ENCODE measurements at places on chromosomes 1 and 21.

DNA sequence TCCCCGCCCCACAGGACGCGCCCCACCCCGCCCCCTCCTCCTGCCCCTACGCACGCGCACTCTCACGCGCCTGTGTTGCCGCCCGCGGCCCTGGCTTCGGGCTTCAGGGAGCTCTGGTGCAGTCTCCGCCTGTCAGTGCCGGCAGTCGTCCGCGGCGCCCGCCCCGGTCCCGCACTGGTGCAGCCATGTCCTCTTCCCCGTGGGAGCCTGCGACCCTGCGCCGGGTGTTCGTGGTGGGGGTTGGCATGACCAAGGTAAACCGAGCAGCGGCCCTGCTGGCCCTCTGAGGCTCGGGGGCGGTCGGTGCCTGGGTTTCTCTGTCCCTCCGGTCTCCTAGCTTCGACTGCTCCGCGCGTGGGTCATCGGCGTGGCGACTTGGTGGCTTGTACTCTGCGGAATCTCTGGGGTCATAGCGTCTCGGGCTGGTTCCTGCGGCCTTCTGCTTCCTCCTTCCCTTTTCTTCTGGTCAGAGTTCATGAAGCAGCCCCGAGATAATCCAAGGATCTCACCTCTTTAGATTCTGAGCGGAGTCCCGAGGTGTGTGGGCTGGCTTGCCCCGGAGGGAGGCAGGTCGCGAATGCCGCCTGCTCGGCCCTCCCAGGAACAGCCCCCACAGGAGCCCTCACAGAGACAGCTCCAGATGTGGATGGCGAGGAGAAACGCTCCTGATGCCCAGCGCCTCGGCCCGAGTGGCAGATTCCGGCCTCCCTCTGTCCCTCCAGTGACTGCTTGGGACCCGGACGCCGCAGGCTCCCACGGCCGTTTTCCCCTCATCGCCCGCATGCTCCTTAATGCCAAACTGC lies at the start of gene SCP2:
Gene SCP2 (plus strand): TSS at position 65 of the 803 bp plus-strand sequence. CDS start 121 bp downstream, at position 186.
- DNase-seq: peak; percentile 14

- no peak for DNase-seq
These were observed 49.4 kb downstream of the TMCO4 start for GRCh38 chr1:19750101-19750881.

DNA sequence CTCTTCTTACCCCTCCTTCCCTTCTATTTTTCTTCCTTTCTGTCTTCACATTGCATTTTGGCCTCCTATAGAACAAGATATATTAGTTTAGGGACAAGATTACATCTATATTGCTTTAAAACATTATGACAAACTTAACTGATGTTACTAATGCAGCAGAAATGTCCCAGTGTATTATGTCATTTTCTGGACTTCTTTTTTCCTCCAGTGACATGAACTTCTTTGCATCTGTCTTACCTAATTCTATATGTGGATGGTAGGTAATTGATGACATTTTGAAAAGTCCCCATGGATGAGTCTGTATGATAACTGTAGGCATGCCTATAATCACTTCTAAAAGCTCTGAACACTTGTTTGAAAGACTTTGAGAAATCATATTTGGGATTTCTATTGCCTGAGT lies 89.5 kb downstream of the FNBP1L start:
- DNase-seq: no peak

GRCh38 chr1:42006093-42006492 lies 87.4 kb upstream of the HIVEP3 start:
- no peak for DNase-seq

DNA sequence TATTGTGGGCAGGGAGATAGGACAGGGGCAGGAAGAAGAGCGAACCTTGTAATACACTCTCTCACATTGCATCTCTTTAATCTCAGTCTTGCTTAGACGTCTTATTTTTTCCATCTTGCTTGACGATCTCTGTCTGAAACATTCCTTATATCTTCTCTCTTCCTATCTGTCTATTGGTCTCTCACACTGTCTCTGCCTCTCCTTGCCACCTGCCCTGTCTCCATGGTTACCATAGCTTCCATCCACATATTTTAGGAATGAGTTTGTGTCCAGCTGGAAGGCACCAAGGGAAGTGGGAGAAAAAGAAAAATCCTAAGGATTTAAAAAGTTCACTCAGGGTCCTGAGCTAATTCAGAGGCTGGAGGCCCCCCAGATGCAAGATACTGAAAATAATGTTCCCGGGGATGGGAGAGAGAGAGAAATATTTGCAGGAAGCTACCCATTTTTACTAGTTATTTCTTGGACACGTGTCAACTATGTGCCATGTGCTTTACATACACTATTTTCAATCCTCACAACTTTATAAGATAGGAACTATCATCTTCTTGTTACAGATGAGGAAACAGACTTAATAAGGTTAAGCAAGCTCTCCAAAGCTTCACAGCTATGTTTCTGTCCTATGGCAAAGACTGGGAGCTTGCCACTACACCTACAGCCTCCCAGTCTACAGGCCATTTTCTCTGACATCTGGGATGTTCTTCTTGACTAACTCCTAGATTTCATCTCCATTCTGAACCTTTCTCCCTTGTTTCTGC lies 933 bp downstream of the ANKRD34A start:
- DNase-seq: peak; percentile 49

DNA sequence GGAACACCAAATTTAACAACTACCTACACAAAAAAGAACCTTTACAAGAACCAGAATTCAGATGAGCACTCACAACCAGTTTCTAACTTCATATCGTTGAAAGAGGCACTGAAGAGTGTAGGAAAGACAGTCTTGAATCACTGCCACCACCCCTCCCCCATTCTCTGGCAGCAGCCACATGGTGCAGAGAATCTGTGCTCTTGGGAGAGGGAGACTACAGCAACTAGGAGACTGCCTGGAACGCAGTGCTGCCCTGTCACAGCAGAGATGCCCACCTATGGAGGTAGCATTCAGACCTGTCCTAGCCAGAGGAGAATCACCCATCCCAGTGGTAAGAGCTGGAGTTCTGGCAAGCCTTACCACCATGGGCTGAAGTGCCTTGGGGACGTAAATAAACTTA lies 7.3 kb downstream of the CCN1 start:
- no peak for DNase-seq

DNA sequence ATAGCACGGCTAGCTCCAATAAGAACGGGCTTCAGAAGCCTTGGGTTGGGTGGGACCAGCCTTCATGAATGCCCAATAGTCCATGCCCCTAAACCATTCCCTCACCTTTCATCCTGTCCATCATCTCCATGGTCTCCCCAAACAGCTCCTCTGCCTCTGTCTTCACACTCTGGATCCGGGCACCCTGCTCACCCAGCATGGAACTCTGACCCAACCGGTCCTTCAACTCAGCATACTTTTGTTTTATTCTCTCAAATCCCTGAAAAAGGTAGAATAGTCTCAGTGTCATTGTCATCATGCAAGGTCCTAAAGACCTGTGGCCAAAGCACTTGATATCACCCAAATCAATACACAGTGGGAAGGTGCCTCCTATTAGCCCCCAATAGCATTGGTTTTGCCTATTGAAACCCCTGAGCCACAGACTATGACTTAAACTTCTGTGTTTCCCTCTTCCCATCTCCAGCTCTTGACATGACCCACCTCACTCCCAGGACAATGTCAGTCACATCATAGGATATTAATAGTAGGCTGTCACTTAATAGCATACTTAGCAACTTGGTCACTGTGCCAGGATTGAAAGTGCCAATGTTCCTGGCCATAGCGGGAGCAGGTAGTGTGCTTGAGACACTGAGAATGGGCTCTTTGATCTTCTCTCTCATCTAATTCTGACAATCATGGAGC lies 33.0 kb downstream of the CAMK1G start:
- DNase-seq: no peak

DNA sequence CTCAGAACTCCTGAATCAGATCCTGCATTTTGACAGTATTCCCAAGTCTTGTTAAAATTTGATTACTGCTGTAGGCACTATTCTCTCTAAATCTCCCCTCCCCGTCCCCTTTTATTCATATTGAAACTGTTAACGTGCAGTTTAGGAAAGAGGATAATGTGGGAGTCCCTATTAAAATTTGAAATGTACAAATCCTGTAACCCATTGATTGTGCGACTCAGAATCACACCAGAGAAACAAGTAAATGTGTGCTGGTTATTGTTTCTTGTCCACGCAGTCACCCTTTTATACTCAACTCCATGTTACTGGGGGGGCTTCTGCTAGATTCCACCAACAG lies 584 bp upstream of the LTN1 start:
- no peak for DNase-seq

DNA sequence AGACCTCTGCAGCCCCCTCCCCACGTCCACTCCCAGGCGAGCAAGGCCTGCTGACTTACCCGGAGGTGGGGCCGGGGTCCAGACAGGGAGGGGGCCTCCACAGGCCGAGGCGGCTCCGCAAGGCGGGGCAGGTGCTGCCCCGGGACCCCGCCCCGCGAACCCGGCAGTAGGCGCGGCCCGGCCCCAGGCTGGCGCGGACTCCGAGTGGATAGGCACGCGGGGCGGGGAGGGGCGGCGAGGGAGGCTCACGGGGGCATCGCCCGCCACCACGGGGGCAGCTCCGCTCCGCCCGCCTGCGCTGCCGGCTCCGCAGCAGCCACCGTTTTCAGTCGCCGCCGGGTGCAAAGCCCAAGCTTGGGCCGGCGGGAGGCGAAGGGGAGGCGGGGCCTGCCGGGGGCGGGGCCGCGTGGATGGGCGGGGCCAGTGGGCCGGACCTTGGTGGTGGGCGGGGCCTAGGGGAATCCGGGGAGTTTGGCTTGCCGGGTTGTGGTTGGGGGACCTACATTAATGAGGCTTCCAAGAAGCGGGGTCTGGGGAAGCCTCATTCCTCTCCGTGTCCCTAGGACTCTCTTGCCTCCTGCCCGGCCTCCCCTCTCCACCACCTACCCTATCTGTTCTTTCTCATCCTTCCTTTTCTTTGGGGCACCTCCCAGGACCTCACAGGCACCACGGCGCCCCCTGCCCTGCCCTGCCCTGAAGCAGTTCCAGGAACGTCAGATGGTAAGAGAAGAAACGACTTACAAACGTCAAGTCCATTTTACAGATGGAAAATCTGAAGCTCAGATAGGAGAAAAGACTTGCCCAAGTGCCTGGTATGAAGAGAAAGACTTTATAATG lies at the start of gene RIMS3:
Gene RIMS3 (minus strand): TSS at position 348 of the 837 bp plus-strand sequence. CDS start 23,757 bp downstream, outside the sequence.
- peak; percentile 100 for DNase-seq

GRCh38 chr1:26984291-26984690 lies 9.2 kb upstream of the TRNP1 start:
- DNase-seq: no peak

DNA sequence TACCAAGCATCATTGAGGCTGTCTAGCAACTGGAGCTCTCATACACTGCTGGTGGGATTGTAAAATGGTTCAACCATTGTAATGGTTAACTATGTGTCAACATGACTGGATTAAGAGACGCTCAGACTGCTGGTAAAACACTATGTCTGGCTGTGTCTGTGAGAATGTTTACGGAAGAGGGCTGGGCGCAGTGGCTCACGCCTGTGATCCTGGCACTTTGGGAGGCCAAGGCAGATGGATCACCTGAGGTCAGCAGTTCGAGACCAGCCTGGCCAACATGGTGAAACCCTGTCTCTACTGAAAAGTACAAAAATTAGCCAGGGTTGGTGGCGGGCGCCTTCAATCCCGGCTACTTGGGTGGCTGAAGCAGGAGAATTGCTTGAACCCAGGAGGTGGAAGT lies 4.8 kb upstream of the FCRLA start:
- peak; percentile 58 for DNase-seq

DNA sequence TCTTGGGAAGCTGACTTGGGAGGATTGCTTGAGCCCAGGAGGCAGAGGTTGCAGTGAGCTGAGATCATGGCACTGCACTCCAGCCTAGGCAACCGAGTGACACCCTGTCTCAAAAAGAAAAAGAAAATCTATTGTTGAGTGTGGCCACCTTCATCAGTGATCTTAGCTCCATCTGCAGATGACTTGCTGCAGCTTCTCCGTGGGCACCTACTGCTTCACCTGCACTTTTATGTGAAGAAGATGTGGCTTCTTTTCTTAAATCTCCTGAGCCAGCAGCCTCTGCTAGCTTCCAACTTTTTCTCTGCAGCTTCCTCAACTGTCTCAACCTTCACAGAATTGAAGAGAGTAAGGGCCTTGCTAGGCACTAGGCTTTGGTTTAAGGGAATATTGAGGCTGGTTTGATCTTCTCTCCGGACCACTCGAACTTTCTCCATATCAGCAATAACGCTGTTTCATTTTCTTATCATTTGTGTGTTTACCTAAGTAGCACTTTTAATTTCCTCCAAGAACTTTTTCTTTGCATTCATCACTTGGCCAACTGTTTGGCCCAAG lies 28.0 kb downstream of the AGPAT3 start:
- no peak for DNase-seq

DNA sequence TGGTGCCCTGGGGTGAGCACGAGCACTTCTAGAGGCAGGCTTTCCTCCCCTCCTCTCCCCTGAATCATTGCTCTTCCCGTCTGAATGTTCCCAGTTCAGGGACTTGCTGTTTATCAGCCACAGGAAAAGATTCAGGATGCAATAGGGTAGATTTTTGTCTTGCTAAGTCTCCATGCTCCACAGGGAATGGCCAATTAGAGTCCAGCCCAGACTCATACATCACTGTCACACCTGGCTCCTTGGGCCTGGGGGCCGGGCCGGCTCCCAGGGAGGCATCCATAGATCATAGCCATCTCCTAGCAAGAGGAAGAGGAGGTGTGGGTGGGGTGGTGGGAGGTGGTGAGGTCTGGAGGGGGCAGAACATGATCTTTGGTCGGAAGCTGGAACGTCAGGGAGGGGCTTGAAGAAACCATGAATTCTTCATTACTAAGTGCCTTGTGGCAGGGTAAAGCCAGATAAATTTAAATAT lies 83.4 kb downstream of the LRRN2 start:
- DNase-seq: no peak

DNA sequence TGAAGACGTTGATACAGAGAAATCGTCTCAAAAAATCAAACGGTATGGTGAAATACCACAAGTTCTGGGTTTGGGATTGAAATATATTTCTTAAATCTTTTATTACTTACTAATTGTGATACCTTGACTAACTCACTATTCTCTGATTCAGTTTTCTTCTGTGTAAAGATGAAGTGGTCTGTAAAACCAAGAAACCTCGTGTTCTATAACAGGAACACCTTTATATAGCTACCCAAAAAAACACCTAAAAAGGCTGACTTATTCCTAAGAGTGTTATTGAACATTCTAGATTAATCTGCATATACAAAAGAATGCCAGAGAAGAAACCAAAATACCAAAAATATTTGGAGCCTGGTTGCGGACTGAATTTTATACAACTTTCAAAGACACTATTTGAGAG lies 721 bp downstream of the LRRIQ3 start:
- no peak for DNase-seq

DNA sequence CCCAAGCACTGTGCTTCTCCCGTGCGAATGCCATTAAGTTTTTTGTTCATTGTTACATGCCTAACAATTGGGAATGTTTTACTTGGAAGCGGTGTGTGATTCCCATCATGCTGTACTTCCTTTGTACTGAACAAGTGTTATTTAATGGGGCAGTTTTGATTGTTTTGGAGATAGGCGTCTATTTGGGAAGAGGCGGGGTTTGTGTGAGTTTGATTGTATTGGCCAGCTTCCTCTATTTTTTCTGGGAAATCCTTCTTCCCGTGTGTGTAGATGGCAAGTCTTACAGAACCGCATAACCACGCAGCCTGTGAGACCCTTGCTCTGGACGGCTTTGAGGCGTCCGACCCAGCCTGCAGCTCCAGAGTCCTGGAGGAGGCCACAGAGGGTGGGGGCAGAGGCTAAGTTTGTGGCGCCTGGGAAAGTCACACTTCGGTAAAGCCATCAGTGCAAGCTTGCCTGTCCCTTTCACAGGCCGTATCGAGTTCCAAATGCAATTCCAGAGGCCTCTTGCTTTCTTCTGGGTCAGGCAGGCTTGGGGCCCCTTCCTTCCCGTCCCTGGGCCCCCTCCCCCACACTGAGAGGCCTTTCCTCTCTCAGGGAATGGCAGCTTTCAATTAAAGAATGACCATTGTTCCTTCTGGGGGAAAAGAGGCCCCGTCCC lies 210.3 kb downstream of the TOMM20 start:
- no peak for DNase-seq
